ENCODE measurements at places on chromosomes 7 and 10.

- DNase-seq, result peak; percentile 22
These were observed at the start of gene PLAU for GRCh38 chr10:73910764-73911552. Gene PLAU, plus strand, starts transcription at chr10:73911132. Its CDS starts 424 bp downstream, at chr10:73911556.

- no peak for DNase-seq
These were observed 356.5 kb upstream of the CELF2 start for GRCh38 chr10:10661176-10661575.

DNA sequence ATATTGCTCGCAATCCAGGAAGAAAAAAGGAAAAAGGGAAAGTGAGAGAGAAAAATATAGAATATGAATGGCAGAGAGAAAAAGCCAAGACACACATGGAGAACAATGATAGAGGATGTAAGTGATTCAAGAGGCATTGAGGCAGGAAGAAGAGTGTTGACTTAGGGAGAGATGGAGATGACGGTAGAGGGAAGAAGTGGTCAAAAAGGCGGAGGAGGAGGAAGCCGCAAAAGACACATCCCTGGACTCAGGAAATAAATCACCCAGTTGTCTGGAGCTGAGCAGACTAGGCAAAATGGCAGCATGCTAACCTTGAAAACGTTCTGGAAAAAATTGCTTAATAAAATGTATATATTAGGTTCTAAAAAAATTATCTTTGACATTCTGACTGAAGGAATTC lies 17.7 kb upstream of the GPR37 start:
- DNase-seq, result no peak

DNA sequence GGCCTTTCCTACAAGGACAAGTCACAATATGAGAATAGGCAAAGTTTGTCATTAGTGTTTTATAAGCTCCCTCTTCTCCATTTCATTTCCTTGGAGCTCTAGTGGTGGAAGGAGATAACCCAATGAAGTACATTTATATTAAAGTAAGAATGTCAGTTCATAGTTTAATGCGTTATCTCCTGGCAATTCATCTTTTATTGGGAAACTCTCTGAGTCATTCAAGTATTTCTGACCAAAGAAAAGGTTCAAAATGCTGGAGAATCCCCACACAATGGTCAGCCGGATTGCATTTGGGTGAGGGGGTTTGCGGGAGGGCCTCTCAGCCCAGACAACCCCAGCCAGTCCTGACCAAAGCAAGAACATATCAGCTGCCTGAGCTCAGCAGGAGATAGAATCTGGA lies 321.5 kb upstream of the NRP1 start:
- DNase-seq, result no peak

DNA sequence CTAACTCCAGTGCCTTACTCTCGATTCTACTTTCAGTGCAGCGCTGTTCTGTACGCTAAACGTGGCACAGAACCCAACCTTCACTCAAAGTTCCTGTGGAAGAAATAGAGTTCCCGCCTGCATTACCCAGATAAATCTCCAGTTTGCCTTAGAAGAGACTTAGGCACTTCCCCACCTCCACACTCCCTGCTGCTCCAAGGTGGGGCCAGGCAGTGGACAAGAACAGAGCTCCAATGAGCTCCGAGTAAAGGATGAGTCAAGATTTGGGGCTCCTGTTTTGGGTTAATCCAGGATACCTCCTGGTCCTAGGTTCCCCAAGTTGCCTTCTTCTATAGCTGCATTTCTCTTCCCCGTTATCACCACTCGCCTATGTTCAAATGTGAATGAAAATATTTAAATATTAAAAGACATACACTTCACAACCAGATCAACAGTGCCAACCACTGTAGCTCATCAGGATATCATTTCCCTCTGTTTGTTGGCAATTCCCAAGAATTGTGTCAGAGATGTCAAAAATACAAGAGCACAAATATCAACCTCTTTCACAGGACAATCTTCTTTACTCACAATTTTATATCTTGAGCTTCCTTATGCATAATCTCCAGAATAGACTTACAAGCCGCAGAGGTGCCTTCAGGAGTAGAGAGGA lies 48.0 kb downstream of the MALSU1 start:
- DNase-seq, result no peak

DNA sequence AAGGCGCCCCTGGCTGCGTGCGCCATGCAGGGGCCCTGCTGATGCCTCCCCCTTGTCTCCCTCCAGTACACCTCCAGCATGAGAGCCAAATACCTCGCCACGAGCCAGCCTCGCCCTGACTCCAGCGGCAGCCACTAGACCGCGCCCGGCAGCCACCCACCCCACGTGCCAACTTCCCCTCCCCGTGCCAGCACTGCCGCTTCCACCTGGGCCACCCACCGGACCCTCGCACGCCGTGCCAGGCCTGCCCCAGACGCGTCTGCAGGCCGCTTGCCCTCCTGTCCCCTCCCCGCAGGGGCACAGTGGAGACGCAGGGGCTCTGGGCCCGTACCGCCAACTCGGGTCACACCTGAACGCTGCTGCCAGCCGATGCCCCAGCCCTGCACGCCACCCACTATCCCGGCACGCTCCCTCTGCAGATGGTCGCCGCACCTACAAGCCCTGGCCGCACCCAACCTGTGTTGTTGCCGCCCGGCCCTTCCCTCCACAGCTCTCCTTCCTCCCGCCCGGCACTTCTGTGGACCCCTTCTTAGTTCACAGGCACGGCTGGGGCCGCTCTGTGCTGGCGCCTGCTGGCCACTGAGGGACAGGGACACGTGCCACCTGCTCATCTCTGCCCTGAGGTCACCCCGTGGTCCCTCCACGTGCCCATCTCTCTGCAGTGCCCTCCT lies 26.3 kb upstream of the AMZ1 start:
- no peak for DNase-seq
